ENCODE measurements at places on chromosomes 4 and X.

DNA sequence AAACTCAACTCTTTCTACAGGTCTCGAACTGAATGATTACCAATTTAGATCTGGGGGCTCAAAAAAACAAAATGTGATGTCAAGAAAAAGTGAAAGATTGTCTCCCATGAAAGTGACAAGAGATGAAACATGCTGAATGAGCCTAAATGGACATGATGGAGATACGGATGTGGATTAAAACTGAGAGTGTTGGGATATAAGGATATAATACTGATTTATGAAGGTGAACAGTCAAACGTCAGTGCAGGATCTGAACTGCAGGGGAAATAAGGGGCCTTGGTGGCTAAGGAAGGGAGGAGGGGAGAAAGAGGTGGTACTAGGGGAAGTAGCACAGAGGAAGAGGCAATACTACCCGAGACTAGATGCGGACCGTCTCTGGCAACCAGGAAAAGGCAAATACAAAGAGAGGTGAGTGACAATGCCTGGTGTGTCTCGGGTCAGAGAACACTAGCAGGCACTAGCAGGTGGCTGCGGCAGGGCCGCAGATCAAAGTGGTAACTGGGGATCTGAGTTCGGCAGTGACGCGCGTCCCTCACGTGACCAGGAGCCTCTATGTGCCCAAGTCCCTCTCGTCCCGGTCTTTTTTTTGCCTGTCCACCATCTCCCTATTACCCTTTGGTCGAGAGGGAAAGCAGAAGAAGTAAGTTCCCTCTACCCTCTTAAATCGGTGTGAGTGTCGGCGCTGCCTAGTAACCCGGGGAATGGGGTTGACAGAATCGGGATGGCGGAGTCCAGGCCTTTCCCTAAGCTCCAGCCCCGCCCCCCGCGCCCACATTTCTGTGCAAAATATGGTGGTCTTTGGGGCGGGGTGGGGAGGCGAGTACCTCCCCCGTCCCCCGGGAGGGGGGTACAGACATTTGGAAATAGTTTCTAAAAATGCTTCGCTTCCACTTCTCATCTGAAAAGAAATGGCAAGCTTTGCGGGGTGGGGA is at the start of gene TCEAL1:
Gene TCEAL1, plus strand, starts transcription at position 590 of the 932 bp plus-strand sequence. CDS start 942 bp downstream, outside the sequence.
- H3K27me3 ChIP-seq: no peaks in the 10 kb centered on the region
- no peaks in the 10 kb centered on the region for H3K36me3 ChIP-seq
- H3K4me3 ChIP-seq: peak within 1 kb of the TSS; percentile 81
- no peaks in the 10 kb centered on the region for H3K4me1 ChIP-seq

GRCh38 chrX:77447653-77448569 is 722 bp downstream of the FGF16 start:
- H3K4me1 ChIP-seq: no peaks in the 10 kb centered on the region
- H3K36me3 ChIP-seq: no peaks in the 10 kb centered on the region
- no peak overlapping the region for H3K27ac ChIP-seq
- no peak for DNase-seq

GRCh38 chr4:53714236-53715140 is 123.2 kb upstream of the LNX1 start:
- DNase-seq: peak; percentile 74
- H3K27me3 ChIP-seq: no peaks in the 10 kb centered on the region
- no peak overlapping the region for H3K27ac ChIP-seq
- no peaks in the 10 kb centered on the region for H3K36me3 ChIP-seq

GRCh38 chr4:12852338-12853307 is 631.5 kb downstream of the RAB28 start:
- H3K4me3 ChIP-seq: no peak overlapping the region
- H3K27me3 ChIP-seq: no peaks in the 10 kb centered on the region
- H3K4me1 ChIP-seq: no peaks in the 10 kb centered on the region
- no peak overlapping the region for H3K27ac ChIP-seq
- DNase-seq: peak; percentile 52

DNA sequence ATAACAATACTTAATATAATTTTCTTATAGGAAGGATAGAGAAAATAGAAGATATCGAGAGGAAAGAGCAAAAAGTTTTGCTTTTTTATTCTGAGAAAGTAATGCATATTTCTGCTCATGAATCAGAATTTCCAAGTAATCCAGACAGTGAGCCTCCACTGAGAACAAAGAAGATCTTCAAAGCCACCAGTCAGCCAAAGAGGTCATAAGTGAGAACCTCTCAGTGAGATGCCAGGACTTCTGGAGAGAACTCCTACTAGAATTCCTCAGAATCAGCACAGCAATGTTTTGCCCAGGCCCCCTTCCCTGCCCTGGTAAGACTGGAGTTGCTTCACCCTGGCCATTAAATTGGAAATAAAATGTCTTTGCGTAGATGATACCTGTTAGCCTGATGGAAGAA is 254.4 kb upstream of the FAT4 start:
- no peak overlapping the region for H3K27ac ChIP-seq
- no peaks in the 10 kb centered on the region for H3K36me3 ChIP-seq
- no peak for DNase-seq
- no peaks in the 10 kb centered on the region for H3K4me1 ChIP-seq
- no peak overlapping the region for H3K4me3 ChIP-seq
- no peaks in the 10 kb centered on the region for H3K27me3 ChIP-seq

DNA sequence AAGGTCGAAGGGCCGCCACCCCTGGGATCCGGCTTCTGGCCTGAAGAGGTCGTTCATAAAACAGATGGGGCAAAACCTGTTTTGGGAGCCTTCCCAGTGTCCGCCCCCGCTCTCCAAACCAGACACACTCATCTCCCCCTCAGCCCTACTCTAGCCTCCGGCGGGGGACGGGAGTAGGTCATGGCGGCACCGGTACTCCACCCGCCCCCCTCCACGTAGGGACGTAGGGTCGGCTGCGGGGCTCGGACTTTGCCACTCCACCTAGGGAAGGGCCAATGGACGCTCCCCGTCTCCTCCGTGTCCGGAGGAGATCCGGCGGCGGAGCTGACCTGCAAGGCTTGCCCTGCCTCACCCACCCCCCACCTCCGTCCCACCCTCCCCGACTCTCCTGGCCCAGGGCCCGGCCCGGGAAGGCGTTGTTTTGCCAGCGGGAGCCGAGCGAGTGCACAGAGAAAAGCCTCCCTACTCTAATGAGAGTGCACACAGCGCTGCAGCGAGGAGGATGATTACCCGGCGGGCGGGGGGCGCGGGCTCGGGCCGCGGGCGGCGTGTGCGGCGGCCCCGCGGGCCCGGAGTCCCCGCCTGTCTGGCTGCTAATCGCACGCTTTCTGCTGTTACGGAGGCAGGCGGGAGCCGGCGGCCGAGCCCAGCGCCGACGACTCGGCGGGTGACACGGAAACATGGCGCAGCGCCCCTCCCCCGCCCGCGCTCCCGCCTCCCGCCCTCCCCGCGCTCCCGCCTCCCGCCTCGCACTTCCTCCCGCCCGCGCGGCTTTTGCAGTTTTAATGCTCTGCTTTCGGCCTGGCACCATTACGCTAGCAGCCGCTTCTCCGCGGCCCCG is 8.3 kb upstream of the BCOR start:
- H3K36me3 ChIP-seq: no peaks in the 10 kb centered on the region
- H3K4me1 ChIP-seq: peaks cover 10% of the 10 kb centered on the region
- H3K4me3 ChIP-seq: peak overlapping the region; percentile 54
- H3K27me3 ChIP-seq: peaks cover 4% of the 10 kb centered on the region

DNA sequence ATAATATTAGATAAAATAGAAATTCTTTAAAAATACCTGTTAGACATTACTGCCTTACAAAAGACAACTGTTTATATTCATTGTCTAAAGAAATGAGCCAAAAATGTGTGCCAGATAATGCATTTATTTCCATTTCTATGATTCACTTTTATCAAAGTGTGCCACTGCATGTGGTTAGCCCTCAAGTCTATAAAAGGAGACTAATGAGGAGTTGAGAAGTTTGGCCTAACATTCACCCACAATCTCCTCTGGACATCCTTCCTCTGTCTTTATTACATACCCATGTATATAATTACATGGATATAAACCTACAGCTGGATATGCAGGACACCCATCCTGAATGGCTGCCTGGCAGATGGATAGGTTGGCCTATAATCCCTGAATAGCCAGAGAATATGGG is 42.6 kb upstream of the PDE5A start:
- H3K36me3 ChIP-seq: no peaks in the 10 kb centered on the region
- H3K4me1 ChIP-seq: peaks cover 7% of the 10 kb centered on the region
- no peaks in the 10 kb centered on the region for H3K27me3 ChIP-seq
- no peak overlapping the region for H3K4me3 ChIP-seq

Measured in IMR-90 (cell line).